A549 treated with CORT108297 at 1 μM for 4 hours (cell line): ENCODE measurements at places on chromosomes 1 and 21. TPM values are rescaled to one million over a fixed set of nuclear protein-coding genes. Genes with fewer than 3 reads are reported as not detected.

The SPRR2A gene
- not detected in 5 replicates for total RNA-seq

The SLC44A5 gene
- 0.02 to 0.17 TPM (median 0.06 TPM) in 5 replicates for total RNA-seq

The IGSF8 gene
- total RNA-seq: 6.0 to 10.1 TPM (median 10.0 TPM) in 5 replicates

The SSBP3 gene
- total RNA-seq: 8.3 to 10.4 TPM (median 8.4 TPM) in 5 replicates

The TNFRSF9 gene
- total RNA-seq: 2.1 to 3.6 TPM (median 3.0 TPM) in 5 replicates

The TMEM54 gene
- 25.8 to 47.2 TPM (median 45.0 TPM) in 5 replicates for total RNA-seq

The MTMR11 gene
- total RNA-seq: 7.7 to 11.3 TPM (median 9.3 TPM) in 5 replicates

The SLC1A7 gene
- 0.05 TPM in 1 of 5 replicates, not detected in the others for total RNA-seq

The KRTAP8-1 gene
- not detected in 5 replicates for total RNA-seq

The TMEM269 gene
- total RNA-seq: 0.06 to 0.16 TPM (median 0.08 TPM) in 5 replicates

The ARHGEF19 gene
- total RNA-seq: 5.5 to 7.0 TPM (median 6.3 TPM) in 5 replicates

The SRGAP2B gene
- total RNA-seq: 12.3 to 27.5 TPM (median 16.9 TPM) in 5 replicates

The GOLT1A gene
- total RNA-seq: 3.8 to 6.9 TPM (median 4.5 TPM) in 5 replicates

The LAMC2 gene
- total RNA-seq: 21.5 to 31.5 TPM (median 24.9 TPM) in 5 replicates

The LAMTOR2 gene
- total RNA-seq: 160 to 166 TPM (median 161 TPM) in 5 replicates

The WNT3A gene
- total RNA-seq: 0.02 to 0.03 TPM in 2 of 5 replicates, not detected in the others

The AVPR1B gene
- total RNA-seq: not detected in 5 replicates

The HPDL gene
- total RNA-seq: 3.1 to 5.3 TPM (median 4.7 TPM) in 5 replicates

The GNG12 gene
- 53.1 to 79.5 TPM (median 66.0 TPM) in 5 replicates for total RNA-seq

The EVA1C gene
- 34.5 to 43.8 TPM (median 42.3 TPM) in 5 replicates for total RNA-seq

The S1PR1 gene
- total RNA-seq: 0.05 to 0.13 TPM (median 0.06 TPM) in 5 replicates

The HES4 gene
- 20.6 to 68.1 TPM (median 67.3 TPM) in 5 replicates for total RNA-seq

The SPRR1B gene
- not detected in 5 replicates for total RNA-seq

The METTL13 gene
- total RNA-seq: 43.2 to 47.6 TPM (median 46.1 TPM) in 5 replicates

The SPRR3 gene
- total RNA-seq: not detected in 5 replicates

The SRRM1 gene
- total RNA-seq: 31.8 to 57.6 TPM (median 41.8 TPM) in 5 replicates

The ABCG1 gene
- 2.5 to 3.6 TPM (median 2.9 TPM) in 5 replicates for total RNA-seq

The ABL2 gene
- 14.9 to 20.8 TPM (median 17.0 TPM) in 5 replicates for total RNA-seq

The RCC2 gene
- 60.0 to 66.0 TPM (median 62.5 TPM) in 5 replicates for total RNA-seq

The TMEM125 gene
- 0.09 TPM in 1 of 5 replicates, not detected in the others for total RNA-seq

The ROR1 gene
- 8.9 to 11.1 TPM (median 10.1 TPM) in 5 replicates for total RNA-seq

The DOCK7 gene
- total RNA-seq: 13.8 to 40.0 TPM (median 28.2 TPM) in 5 replicates

The TARBP1 gene
- 12.2 to 15.7 TPM (median 12.7 TPM) in 5 replicates for total RNA-seq

The AIM2 gene
- not detected in 5 replicates for total RNA-seq

The FAM163A gene
- total RNA-seq: 0.02 to 0.04 TPM (median 0.02 TPM) in 3 of 5 replicates, not detected in the others

The EFNA4 gene
- 7.4 to 9.9 TPM (median 8.7 TPM) in 5 replicates for total RNA-seq

The HMCN1 gene
- total RNA-seq: 0.02 to 0.13 TPM (median 0.06 TPM) in 5 replicates

The ZNF593OS gene
- 0.09 to 0.47 TPM in 2 of 5 replicates, not detected in the others for total RNA-seq

The C4BPA gene
- total RNA-seq: 0.37 to 1.0 TPM (median 0.72 TPM) in 5 replicates

The SPRR2G gene
- total RNA-seq: not detected in 5 replicates

The SHISA4 gene
- 10.7 to 19.4 TPM (median 17.9 TPM) in 5 replicates for total RNA-seq

The JAM2 gene
- total RNA-seq: 0.03 TPM in 1 of 5 replicates, not detected in the others

The LCE1E gene
- 0.31 TPM in 1 of 5 replicates, not detected in the others for total RNA-seq

The GDAP2 gene
- 7.1 to 9.8 TPM (median 8.7 TPM) in 5 replicates for total RNA-seq

The PANK4 gene
- 9.4 to 14.0 TPM (median 12.1 TPM) in 5 replicates for total RNA-seq

The GJA9 gene
- total RNA-seq: not detected in 5 replicates

The OR2T11 gene
- not detected in 5 replicates for total RNA-seq

The TEX38 gene
- total RNA-seq: 0.15 TPM in 1 of 5 replicates, not detected in the others

The RSPH1 gene
- 0.59 to 0.88 TPM (median 0.69 TPM) in 5 replicates for total RNA-seq

The ARPC5 gene
- 146 to 201 TPM (median 166 TPM) in 5 replicates for total RNA-seq

The MPL gene
- total RNA-seq: 0.14 TPM in 1 of 5 replicates, not detected in the others

The TSACC gene
- 1.8 to 4.1 TPM (median 2.1 TPM) in 5 replicates for total RNA-seq

The RAB7B gene
- 1.0 to 2.8 TPM (median 1.7 TPM) in 5 replicates for total RNA-seq

The CYB5RL gene
- 2.1 to 3.8 TPM (median 3.3 TPM) in 5 replicates for total RNA-seq

The F13B gene
- total RNA-seq: 0.05 to 0.08 TPM (median 0.06 TPM) in 4 of 5 replicates, not detected in the other
